ENCODE measurements at places on chromosomes 4 and X. TPM values are rescaled to one million over a fixed set of nuclear protein-coding genes. Genes with fewer than 3 reads are reported as not detected.

The SSX4B gene
- not detected for polyA plus RNA-seq

The TCEAL5 gene
- polyA plus RNA-seq, result not detected

DNA sequence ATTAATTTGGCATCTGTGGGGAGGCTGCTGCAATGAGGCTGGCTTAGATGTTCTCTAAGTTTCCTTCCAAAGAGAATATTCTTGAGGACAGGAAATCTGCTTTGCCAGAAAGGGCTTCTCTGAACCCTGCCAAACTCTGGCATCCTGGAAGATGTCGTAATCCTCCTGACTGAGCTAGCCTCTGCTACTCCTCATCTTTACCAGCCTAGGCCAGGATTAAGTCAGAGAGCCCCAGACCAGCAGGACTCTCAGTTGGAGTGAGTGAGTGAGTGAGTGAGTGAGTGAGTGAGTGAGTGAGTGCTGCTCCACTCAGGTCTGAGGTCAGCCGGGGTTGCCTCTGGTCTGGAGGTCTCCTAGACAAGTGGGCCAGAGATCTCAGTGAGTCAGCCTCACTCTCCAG is 104.9 kb upstream of the SOD3 start:
- DNase-seq, result no peak

The ADGRG4 gene
- not detected for polyA plus RNA-seq

The NLRP2B gene
- polyA plus RNA-seq, result not detected

DNA sequence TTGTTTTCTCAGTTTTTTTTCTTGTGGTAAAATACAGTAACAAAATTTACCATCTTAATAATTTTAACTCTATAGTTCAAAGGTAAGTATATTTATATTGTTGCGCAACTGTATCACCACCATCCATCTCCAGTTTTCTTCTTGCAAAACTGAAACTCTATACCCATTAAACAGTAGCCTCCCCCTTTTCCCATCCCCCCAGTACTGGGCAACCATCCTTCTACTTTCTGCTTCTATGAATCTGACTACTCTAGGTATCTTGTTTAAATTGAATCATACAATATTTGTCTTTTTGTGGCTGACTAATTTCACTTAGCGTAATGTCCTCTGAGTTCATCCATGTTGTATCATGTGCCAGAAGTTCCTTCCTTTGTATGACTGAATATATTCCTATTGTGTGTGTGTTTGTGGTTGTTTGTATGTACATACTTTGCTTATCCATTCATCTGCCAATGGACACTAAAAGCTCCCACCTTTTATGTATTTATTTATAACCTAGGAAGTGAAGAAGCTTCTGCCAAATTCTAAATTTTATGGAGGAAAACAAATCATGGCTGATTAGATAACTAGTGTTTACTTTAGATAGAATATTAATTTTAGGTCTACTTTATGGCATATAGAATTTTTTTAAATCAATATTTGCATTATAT is 10.0 kb downstream of the ABHD18 start:
- DNase-seq, result no peak

DNA sequence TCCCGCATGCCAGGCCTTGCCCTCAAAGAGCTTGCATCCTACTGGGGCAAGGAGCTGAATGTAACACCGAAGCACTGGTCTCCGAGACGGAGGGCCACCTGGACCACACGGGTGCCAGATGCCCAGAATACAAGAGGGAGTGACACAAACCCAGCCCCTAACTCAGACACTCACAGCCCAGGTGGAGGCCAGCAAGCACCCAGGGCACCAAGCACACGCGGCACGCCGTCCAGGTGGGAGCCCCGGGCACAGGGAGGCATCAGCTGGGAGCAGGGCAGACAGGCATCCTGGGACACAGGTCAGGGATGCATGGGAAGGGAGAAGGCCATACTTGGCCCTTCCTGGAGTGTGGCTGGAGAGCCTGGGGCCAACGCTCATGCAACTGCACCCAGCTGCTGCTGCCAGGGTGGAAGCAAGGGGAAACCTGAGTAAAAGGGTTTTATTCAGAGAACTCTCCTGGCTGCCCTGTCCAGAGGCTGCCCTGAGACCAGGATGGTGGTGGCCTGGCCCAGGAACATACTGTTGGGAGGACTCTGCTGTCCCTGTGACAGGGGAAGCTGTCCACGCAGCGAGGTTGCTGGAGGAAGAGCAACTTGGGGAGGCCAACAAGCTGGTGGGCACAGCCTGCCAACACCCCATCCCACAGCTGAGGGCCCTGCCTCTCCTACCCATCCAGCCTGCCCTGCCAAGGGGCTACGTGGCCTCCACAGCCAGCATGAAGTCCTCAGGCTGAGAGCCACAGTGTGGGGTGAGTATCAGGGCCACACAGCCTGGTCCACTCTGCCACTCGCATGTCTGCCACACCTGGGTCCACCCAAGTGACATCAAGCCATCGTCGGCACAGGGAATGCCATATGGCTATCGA is 22.2 kb upstream of the PPP2R2C start:
- DNase-seq, result no peak

The SH2D1A gene
- polyA plus RNA-seq, result 0.04 TPM

DNA sequence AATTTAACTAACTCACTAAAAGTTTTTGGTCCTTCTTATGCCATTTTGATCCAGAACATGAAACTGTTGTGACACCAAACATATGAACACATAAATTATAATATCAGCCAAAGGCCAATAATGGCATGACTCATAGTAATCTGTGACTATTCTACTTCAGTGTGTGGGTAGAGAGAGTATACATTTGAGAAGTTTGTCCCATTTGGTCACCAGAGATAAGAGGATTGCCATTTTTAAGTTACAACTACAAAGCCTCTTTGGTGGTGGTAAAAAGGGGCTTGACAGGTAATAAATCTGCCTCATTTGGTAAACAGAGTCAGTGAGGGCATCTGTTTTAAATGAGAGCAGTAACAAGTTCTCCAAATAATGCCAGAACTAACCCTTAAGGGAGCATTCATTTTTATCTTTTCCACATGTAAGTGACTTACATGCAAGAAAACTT is 117.9 kb downstream of the TBC1D19 start:
- no peak for DNase-seq

GRCh38 chr4:153922148-153922547 is 133.3 kb upstream of the SFRP2 start:
- DNase-seq, result no peak

GRCh38 chr4:182142176-182143085 is 100.8 kb upstream of the TENM3 start:
- no peak for DNase-seq

GRCh38 chr4:91369116-91369515 is 934.6 kb upstream of the GRID2 start:
- no peak for DNase-seq

DNA sequence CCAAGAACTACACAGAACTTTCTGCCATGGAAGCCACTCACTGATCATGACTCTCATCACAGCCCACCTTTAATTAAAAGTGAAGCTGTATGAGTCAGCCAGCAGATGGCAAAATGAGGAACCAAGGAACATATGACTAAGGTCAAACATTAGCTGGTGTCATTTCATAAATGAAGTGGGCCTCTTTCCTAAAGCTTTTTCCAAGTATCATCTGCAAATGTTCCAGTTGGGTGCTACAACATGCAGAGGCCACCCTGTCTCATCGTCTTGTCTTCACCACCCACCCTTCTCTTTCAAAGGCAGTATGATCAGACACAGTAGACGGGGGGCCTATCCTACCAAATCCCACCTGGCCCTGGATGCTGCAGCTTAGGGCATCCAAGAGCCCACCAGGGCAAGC is 9.2 kb upstream of the EOLA1 start:
- peak; percentile 47 for DNase-seq

- DNase-seq, result no peak
Measured at GRCh38 chrX:123818243-123818642, 41.6 kb upstream of the XIAP start.

All from B cell (primary cell).